ENCODE measurements at places on chromosomes 5 and 9.
A peak's percentile ranks its signal among the peaks of the same experiment; 100 is the strongest.

- no peak for DNase-seq
These were observed 132.8 kb upstream of the RUSC2 start for GRCh38 chr9:35357116-35357515.

GRCh38 chr9:136095070-136096058, at the start of gene NACC2:
TSS of gene NACC2 (minus strand) at chr9:136095289. CDS start at chr9:136050521, 44,768 bp downstream.
- no peak for DNase-seq

DNA sequence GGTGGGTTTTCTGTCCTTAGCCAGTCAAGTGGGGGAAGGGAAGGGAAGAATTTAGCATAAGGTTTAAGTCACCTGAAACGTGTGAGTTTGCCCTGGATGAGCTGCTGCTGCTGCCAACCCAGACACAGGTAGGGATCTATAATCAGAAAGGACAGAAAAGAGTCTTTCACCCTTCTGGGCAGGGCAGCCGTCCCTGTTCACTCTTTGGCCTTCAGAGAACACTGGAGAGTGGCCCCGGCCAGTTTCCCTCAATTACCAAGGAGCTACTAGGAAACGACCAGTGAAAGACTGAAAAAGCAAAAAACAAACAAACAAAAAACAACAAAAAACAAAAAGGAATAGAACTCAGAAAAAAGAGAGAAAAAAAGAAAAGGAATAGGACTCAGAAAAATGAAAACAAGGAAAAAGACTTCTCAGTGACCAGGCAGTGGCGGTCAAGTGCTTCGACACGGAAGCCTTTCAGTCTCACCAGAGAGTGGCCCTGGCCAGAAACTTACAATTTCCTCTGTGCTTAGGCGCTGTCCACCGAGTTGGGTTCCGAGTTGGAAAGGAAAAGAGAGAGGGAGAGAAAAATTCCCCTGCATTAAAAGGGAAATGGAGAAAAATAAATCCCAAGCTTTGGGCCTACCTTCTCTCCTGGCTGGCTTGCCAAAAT, 2.5 kb upstream of the GM2A start:
- DNase-seq, result no peak

DNA sequence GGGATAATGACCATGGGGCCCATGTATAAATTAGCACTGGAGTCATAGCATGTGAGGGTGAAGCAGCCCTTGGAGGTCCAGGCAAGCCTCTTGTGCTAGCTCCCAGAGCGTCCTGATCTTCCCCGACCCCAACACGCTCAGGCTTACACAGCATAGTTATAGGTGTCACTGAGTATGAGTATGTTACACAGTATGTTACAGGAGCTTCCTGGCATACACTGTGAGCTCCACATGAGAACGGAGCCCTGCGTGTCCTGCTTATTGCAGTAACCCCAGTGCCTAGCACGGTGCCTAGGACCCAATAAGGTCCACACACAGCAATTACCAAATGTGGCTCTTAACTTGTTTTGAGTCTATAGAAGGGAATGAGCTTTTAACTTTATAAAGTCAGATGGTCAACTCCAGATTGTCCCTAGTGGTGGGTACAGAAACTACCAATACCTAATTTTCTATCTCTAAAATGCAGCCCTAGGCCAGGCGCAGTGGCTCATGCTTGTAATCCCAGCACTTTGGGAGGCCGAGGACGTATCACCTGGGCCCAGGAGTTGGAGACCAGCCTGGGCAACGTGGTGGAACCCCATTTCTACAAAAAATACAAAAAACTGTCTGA, 64.1 kb downstream of the PLAC8L1 start:
- DNase-seq, result no peak

GRCh38 chr5:143592648-143593047, 189.2 kb upstream of the NR3C1 start:
- DNase-seq, result no peak

DNA sequence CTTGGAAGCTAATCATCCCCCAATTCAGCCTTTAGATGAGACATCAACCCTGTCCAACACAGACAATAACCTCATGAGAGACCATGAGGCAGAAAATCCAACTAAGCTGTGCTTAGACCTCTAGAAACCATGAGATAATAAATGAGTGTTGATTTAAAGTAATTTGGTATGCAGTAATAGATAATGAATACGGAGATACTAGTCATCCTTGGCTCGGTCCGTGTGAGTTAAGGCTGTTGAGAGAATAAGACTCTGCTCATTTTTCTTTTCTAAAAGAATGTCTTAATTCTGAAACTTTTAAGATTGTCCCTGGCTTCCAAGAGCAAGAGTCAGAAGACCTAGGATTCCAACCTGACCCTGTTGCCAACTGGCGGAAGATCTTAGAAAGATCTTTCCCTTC, 6.1 kb downstream of the TNC start:
- no peak for DNase-seq

- no peak for DNase-seq
These were observed 21.7 kb upstream of the HOMER1 start for GRCh38 chr5:79535477-79536192.

GRCh38 chr9:77830618-77831285, 182.6 kb upstream of the GNA14 start:
- DNase-seq, result no peak

DNA sequence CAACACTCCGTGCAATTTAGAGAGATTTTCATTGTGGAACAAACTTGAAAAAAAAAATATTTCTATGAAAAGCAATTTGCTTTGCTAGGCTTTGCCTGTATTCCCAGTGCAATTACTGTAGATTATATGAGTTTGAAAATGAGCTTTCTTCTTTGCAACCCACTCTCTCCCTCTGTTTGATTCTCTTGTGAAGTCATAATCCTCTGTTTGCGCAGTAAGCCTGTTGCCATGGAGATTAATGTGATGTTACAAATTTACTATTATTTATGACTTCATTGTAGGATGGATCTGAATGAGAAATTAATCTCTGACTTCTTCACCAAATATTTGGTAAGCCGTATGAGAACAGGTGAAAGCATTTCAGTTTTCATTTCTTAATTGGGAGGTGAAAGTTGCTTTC, 320.3 kb downstream of the SPATA31D1 start:
- no peak for DNase-seq

- no peak for DNase-seq
These were observed 17.8 kb upstream of the C9orf72 start for GRCh38 chr9:27591093-27591492.

DNA sequence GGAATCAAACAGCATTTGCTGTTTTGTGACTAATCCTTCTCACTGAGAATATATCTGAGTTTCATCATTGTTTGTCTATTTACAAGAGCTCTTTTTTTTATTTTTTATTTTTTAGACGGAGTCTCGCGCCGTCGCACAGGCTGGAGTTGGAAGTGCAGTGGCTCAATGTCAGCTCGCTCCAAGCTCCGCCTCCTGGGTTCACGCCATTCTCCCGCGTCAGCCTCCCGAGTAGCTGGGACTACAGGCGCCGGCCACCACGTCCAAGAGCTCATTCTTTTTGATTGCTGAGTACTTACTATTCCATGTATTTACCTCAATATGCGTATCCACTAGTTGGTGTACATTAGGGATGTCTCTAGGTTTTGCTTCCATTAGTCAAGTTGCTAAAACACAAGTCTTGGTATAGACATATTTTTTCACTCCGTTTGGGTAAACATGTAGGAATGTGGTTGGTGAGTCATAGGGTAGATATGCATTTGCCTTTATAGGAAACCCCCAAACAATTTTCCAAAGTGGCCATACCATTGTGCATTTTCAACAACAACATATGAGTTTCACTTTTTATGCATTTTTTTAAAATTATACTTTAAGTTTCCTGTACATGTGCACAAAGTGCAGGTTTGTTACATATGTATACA, 1005.0 kb upstream of the CDH10 start:
- DNase-seq, result no peak

GRCh38 chr5:168583742-168584482, 4.7 kb upstream of the PANK3 start:
- no peak for DNase-seq

DNA sequence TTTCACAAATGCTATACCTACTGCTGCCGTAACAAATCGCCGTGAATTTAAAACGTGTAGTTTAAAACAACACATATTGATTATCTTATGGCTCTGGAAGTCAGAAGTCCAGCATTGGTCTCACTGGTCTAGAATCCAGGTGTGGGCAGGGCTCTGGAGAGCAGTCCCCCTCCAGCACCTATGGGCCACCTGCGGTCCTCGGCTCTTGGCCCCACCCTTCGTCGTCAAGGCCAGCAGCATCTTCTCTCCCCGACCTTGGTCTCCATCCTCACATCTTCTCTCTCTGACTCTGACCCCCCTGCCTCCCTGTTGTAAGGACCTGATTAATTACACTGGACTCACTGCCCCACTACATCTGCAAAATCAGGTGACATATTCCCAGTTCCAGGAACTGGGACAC, 106.4 kb upstream of the COL5A1 start:
- no peak for DNase-seq

DNA sequence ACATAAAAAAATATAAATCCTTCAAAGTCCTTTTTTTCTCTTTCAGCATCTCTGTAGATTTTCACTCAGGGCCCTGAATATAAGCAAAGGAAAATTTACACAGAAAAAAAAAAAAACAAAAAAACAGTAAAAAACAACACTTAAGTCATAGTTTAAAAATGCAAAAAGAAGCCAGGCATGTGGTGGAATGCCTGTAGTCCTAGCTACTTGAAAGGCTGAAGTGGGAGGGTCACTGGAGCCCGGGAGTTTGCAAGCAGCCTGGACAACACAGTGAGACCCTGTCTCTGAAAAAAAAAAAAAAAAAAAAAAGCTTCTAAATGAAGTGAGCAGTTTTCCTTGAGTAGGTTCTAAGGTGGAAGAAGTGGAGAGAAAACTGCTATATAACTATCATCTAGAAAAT, 55.0 kb upstream of the BNC2 start:
- DNase-seq, result no peak

DNA sequence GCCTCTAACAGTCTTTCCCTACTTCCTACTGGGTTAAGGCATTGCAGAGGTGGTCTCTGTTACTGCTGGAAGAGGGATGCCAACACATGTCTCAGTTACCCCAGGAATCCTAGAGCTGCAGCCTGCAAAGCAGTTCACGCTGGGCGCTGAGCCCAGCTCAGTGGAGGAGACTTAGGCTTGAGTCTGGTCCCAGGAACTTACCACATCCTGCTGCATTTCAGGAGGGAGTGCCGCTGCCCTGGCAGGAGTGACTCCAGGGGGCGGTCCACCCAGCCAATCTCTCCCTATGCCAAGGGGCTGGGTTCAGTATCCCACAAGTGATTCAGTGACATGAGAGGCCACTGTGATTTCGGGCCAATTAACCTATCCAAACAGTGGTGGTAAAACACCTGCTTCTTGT, 7.6 kb downstream of the TTC16 start:
- DNase-seq, result no peak

- DNase-seq, result no peak
These were observed 412.7 kb downstream of the CDH10 start for GRCh38 chr5:24232041-24232440.

DNA sequence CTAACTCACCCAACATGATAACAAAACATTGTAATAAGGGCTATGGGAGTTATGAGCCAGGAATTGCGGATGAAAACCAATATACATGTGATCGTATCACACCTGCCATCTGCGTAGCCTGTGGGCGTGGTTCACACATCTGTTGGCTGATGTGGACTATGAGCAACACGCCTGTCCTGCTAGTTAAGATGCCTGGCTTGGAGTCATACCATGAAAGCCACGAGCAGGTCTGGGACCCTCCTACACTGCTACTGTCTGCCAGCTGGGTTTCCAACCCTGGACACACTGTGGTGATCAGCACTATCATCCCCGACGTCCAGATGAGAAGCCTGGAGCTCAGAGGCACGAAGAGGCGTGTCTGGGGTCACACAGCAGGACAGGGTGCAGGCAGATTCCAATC, 40.2 kb downstream of the STK10 start:
- no peak for DNase-seq

- DNase-seq, result no peak
These were observed 17.1 kb upstream of the MATR3 start for GRCh38 chr5:139276426-139276825.

- peak; percentile 60 for DNase-seq
These were observed 4.9 kb upstream of the HRH2 start for GRCh38 chr5:175652741-175653663.

GRCh38 chr9:78612091-78612490, 315.2 kb downstream of the PSAT1 start:
- DNase-seq, result no peak

DNA sequence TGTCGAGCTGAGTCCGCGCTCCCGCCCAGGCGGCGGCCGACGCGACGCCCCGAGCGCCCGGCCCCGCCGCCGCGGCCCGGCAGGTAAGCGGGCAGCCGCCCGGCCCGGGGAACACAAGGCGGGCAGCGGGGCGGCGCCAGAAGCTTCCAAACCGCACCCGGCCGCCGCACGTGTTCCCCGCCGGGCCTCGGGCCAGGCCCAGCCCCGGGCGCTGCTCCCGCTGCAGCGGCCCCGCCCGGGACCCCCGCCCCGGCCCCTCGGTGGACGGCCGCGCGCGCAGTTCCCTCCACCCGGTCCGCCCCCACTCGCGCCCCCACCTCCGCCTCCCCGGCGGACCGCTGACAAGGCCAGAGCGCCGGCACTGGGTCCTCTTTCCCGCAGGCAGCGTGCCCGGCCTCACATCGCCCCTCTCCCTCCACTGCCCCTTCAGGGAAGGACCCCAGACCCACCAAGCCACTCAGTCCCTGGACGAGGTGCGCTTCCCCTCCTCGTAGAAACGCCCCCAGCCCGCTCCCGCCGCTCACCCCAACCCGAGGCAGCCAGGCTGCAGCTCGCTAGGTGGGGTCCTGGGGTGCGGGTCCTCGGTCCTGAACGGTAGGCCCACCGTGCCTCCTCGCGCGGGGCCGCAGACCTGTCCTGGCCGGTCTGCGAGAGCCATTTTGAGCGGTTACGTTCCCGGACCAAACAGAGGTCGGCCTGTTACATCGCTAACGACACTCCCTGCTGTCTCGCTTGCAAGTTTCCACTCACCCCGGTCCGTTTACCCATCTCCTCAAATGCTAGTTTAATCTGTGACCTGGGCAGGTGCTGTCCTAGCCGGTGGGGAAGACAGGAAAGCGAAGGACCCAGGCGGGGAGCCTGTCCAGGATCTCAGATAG, 475 bp downstream of the WDR5 start:
- DNase-seq, result peak; percentile 19

GRCh38 chr9:86655147-86655546, 292.2 kb downstream of the GAS1 start:
- no peak for DNase-seq

DNA sequence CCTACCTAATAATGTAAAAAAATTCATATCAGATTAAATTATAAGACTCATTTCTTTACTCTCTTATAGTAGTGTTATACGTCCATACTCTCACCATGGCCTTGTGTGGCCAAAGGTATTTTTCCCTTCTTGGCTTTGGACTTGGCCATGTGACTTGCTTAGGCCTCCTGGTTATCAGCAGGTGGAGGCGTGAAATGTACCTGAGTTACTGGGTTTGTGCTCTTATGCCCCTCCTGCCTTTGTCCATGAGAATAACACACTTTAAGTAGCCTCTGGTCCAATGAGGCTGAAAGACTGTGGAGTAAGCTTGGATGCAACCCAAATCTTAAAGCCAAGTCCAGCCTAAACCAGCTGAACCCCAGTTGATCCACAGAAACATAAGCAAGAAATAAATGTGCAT, 68.7 kb downstream of the RETREG1 start:
- no peak for DNase-seq

Data from stimulated activated CD4-positive, alpha-beta T cell treated with anti-CD3 and anti-CD28 coated beads, Interleukin-1b, Interleukin-23, amount 100 ng/mL, for 4 hours (primary cell).